ENCODE measurements at places on chromosomes 6 and 20.

- no peak for DNase-seq
These were observed 26.2 kb upstream of the EEF1A1 start for GRCh38 chr6:73547036-73547435.

DNA sequence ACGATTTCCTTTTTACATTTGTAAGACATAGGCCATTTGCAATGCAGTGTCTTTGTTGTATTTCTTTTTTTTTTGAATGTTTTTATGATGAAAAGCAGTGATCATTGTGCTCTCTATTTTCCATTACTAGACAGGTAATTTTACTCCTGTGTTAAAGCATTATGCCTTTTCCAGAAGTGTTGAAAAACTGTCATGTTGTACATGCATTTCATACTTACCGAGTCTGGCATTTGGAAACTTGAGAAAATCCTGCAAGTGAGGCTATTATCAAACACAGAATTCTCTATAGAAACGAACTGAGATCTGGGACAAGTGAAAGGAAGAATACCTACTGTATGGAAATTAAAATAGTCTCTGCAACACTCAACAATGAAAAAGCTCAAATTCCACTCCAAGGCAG is 78.6 kb upstream of the CNR1 start:
- DNase-seq, result no peak

- DNase-seq, result no peak
These were observed 77.3 kb downstream of the QKI start for GRCh38 chr6:163491737-163492300.

GRCh38 chr6:2891768-2892170 is 11.3 kb downstream of the SERPINB9 start:
- DNase-seq, result peak; percentile 67

GRCh38 chr6:73585566-73586415 is 65.0 kb upstream of the EEF1A1 start:
- DNase-seq, result peak; percentile 33

- DNase-seq, result no peak
These were observed 641 bp downstream of the TEAD3 start for GRCh38 chr6:35496036-35496840.

GRCh38 chr6:96582436-96582835 is 19.5 kb downstream of the FHL5 start:
- no peak for DNase-seq

DNA sequence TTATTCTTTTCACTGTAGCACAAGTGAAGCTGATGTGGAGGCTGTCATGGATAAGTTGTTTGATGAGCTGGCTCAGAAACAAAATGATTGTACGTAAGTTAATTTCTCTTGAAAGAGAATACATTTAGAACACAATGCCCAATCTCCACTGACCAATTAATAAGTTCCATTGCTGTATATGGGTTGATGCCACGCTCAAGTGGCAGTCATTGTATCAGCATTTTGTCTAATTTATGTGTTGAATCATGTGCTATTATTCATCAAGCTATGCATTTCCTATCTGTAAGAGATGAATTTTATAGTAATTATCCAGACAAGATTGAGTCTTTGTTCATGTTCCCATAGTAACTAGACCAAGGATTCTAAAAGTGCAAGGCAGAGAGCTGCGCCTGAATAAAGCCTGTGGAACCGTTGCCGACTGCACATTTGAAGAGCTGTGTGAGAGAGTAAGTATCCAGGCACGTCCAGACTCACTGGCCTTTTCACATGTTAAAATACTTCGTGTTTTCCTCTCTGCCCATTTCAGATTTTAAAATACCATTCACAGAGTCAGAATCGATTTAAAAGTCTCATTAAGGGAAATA is 83.8 kb upstream of the FOXO3 start:
- DNase-seq, result no peak

- DNase-seq, result no peak
These were observed 19.7 kb upstream of the DEFB115 start for GRCh38 chr20:31237763-31238162.

DNA sequence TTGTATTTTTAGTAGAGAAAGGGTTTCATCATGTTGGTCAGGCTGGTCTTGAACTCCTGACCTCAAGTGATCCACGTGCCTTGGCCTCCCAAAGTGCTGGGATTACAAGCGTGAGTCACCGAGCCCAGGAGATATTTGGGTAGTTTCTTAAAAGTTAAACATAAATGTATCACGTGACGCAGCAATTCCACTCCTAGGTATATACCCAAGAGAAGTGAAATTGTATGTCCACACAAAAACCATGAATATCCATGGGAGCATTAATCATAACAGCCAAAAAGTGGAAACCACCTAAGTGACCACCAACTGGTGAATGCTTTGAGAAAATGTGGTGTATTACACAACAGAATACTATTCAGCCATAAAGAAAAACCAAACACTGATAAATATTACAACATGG is 164.8 kb downstream of the MRPL14 start:
- DNase-seq, result no peak

GRCh38 chr6:112683106-112683505 is 336.0 kb downstream of the RFPL4B start:
- no peak for DNase-seq
